ENCODE measurements at places on chromosomes 6 and 20.

- no peak for DNase-seq
These were observed 10.4 kb downstream of the DEFB129 start for GRCh38 chr20:237489-237888.

DNA sequence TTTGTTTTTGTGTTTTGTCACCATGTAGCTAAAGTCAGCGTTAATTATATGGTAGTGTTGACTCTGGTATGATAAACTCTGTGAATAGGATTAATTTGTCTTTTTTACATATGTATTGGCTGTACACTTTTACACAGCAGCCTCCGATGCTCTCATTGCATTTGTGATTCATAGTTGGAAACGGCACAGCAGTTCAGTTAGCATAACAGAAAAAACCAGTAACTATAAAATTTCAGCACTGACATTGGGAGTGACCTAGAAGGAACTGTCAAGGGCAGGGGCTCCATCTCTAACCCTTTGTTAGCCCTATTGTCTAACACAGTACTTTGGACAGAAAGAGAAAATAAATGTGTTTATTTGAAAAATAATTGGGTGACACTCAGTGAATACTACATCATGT is 5.6 kb upstream of the BEND6 start:
- DNase-seq: no peak

GRCh38 chr6:47934023-47934422 is 152.2 kb downstream of the OPN5 start:
- DNase-seq: no peak

GRCh38 chr6:64104051-64104450 is 468.4 kb downstream of the PHF3 start:
- no peak for DNase-seq

GRCh38 chr20:34921436-34921835 is 34.2 kb downstream of the GSS start:
- no peak for DNase-seq

GRCh38 chr6:130000526-130001421 is 17.6 kb upstream of the L3MBTL3 start:
- DNase-seq: no peak

DNA sequence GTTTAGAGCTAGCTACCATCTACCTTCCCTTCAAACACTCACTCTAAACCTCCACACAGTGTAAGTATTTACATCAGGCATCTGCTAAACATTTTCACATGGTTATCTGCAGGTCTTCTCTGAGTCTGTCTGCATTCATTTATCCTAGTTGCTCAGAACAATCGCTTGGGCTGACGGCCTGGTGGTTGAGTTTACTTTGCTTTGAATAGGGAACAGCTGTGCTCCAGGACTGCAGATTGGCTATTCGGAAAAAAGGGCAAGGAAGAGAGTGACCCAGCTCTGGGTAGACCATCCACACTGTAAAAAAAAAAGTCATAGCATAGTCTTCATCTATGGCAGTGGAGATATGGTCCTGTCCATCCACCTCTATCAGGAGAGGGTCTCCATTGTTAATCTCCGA is 115.3 kb upstream of the ESR1 start:
- no peak for DNase-seq

- DNase-seq: no peak
These were observed 21.6 kb downstream of the CNKSR3 start for GRCh38 chr6:154488802-154489437.

Measured in GM18507 (cell line).